Stimulated activated CD8-positive, alpha-beta memory T cell treated with anti-CD3 and anti-CD28 coated beads, Interleukin-15, amount 100 ng/mL, for 48 hours (primary cell): ENCODE measurements at places on chromosomes 6 and 20.

DNA sequence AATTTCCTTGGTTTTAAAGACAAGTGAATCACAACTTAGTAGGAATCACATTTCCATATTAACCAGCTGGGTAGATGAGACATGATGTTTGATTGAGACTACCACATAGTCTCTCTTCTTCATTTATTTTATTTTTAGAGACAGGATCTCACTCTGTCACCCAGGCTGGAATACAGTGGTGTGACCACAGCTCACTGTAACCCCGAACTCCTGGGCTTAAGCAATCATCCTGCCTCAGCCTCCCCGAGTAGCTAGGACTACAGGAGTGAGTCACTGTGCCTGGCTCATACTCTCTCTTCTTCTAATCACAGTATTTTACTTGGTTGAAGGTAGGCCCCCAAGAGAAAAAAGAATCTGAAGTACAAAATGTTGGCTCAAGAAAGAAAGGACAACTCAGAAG is 80.2 kb upstream of the ASF1A start:
- no peak for DNase-seq

- no peak for DNase-seq
These were observed 653 bp downstream of the LMBRD1 start for GRCh38 chr6:69796073-69796641.

DNA sequence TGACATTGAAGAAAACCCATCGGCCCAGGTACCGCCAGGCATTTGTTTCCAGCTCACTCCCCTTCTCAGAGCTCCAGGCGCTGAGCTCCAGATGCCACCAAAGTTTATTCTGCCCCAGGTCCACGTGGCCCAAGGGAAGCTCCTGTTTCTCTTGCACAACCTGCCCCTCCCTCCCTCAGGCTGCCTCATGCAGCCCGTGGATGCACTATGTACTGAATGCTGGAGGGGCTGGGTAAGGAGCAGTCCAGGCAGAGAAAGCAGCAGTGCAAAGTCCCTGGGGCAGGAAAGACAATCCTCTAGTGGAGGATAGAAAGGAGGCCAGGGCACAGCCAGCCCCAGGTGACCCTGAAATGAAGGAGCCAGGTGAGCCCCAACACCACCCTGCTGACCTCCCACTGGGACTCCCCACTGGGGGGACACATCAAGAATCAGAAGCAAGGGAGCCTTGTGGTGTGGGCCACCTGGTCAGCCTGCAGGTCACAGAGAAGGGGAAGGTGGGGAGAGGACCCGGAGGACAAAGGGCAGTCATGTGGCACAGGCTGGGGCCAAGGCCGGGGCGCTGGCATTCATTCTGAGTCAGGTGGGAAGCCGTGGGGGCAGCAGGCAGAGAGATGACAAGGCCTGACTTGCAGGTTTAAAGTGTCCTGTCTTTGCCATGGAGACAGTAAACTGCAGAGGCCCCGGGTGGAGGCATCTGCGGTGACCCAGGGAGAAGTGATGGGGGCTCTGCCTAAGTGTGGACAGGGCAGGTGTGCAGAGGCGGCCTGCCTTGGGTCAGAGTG is 230.1 kb downstream of the PREX1 start:
- DNase-seq: no peak

GRCh38 chr6:127690092-127690491 is 113.1 kb downstream of the C6orf58 start:
- no peak for DNase-seq

GRCh38 chr6:10175362-10175761 is 239.5 kb downstream of the TFAP2A start:
- DNase-seq: no peak

DNA sequence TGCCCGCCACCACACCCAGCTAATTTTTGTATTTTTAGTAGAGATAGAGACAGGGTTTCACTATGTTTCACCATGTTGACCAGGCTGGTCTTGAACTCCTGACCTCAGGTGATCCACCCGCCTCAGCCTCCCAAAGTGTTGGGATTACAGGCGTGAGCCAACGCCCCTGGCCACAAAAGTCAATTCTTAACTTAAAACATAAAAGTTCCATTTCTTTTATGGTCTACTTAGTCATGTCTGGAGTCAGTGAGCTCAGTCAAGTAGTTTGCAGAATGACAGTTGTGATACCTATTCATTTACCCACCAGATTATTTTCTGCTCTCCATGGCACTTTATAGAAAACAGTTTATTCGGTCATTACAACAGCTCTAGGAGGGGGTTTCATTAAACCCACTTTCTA is 103.1 kb upstream of the ESR1 start:
- no peak for DNase-seq

DNA sequence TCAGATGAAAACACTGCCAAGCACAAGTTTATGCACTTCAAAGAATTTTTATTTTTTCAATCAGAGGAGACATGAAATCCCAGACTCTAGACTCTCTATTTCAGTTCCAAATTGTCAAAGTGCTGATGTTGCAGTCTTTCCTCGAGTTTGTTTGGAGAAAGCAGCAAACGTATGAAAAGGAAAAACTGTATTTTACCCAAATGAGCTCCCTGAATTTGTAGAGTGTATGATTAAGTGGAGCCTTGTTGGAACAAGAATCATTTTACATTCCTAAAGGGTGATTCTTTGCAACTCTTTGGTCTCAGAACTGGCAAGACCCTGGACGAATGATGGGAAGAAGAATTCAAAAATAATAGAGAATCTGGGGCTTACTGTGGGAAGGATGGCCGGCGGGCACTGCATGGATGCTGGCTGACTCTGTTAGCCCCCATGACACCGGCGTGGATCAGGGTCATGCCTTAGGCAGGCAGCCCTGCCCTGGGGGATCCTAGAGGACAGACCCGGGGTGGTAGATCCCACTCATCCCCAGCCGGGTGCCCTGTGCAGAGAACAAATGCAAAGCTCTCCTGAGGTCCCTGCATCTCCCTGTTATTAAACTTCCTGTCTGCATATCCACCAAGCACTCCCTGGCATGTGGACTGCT is 207.4 kb downstream of the FNDC1 start:
- DNase-seq: no peak

GRCh38 chr6:167115054-167115453 is 7.8 kb upstream of the CCR6 start:
- no peak for DNase-seq

GRCh38 chr6:134422426-134423231 is 104.7 kb upstream of the SGK1 start:
- no peak for DNase-seq
